Renal cortex interstitium (tissue), 15 donors: ENCODE measurements at places on chromosomes 6 and 20.

DNA sequence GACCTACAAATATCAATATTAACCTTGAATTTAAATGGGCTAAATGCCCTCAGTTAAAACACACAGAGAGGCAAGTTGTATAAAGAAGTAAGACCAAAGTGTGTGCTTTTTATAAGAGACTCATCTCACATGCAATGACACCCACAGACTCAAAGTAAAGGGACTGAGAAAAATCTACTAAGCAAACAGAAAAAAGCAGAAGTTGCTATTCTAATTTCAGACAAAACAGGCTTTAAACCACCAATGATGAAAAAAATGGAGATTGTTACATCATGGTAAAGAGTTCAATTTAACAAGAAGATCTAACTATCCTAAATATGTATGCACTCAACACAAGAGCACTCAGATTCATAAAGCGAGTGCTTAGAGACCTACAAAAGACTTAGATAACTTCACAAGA lies 741.9 kb upstream of the MARCKS start:
- DNase-seq, result no peak

- DNase-seq, result peak; percentile 61
These were observed at the start of gene PAK5 for GRCh38 chr20:9838378-9839295. PAK5 (minus strand) TSS chr20:9839076; CDS start chr20:9644328, 194,748 bp downstream.

DNA sequence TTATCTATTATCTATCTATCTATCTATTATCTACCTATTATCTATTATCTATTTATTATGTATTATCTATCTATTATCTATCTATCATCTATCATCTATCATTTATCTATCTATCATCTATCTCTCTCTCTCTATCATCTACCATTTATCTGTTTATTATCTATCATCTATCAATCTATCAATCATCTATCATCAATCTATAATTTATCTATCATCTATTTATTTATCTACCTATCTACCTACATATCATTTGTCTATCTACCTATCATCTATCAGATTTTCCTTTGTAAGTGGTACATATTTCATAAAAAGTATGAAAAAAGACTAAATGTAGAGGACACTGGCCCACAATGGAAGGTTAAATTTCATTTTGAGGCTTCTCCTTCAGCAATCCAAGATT lies 212.1 kb upstream of the EXOC2 start:
- no peak for DNase-seq

- DNase-seq, result peak; percentile 0
These were observed 24.4 kb downstream of the ARG1 start for GRCh38 chr6:131597446-131597845.

GRCh38 chr20:20367575-20368417 lies at the start of gene INSM1:
INSM1 (plus strand) TSS chr20:20368104; CDS start chr20:20368268, 164 bp downstream.
- DNase-seq, result no peak

GRCh38 chr20:62136283-62137091 lies 6.7 kb downstream of the PSMA7 start:
- DNase-seq, result no peak

- DNase-seq, result no peak
These were observed 459.7 kb upstream of the HTR1E start for GRCh38 chr6:86477500-86478148.

DNA sequence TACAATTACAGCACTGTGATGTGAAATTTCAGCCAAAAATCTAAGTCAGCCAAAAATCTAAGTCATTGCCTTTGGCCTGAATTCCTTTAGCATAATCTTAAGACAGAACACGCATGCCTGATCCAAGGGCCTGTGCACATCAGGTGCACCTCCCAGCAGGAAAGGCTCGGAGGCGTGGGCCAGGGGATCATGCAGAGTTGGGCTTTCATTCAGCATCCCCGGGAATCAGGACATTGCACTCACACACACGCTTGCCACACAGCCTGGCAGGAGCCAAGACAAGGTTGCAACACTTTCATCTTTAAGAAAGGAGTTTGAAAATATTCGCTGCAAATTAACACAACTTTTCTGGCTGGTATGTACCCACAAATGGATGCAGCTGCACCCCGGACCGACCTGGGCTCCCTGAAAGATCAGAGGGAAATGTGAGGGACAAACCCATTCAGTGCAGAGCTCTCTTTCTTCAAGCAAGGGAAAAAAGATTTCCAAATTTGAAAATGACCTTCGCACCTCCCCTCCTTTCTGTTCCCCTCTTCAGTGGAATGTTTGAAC lies 48.8 kb downstream of the ERMARD start:
- DNase-seq, result no peak

DNA sequence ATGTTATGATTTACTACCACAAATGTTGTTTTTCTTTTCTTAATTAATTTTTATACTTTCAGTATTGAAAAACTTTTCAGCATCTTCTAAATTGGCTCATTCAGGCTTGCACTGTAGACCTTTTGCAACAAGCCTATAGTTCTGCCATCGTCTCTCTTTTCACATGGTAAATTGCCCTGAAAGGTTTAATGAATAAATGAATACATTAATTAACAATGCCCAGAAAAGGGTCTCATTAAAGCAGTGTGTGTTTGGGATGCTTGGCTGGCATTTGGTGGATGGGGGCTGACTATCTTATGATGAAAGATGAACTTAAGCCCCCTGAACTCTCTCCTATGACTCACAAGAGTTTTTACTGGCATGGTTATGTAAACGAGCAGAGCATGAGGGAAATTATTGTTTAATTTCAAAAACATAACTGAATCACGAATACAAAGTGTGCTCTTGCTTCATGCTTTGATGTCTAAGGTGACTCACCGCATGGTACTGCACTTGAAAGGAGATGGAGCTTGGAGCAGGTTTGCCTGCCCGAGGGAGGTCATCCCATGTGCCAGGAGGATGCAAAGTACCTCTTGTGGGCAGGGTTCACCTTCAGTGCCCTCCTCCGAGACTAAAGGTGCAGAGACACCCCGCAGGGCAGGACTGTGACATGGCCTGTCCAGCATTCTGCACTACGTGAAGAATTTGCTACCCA lies 13.8 kb upstream of the PCK1 start:
- DNase-seq, result no peak

DNA sequence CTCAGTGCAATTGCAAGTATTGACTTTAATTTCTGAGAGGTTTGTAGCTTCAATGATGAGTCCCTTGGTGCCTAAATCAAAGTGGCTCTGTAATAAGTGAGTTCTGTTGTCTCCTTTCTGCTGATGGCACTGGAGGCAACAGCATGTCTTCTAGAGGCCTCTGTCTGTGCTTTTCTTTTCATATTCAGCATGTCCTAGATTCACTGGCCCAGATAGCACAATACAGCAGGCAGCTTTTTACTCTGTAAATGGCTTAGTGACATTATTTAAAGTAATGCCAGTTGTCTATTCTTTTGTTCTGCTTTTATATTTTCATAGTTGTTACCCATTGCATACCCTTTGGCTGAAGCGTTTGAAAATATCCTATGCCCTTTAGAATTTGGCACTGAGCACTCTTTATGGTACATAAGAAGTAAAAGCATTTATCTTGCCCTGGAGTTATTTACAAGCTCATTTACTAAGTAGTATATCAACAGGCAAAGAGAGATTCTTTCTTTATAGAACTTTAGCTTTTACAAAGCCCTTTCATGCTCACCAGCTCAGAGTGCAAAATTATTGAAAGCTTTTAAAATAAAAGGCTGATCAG lies 271.5 kb upstream of the KCNQ5 start:
- no peak for DNase-seq

GRCh38 chr6:167782698-167783517 lies 43.8 kb upstream of the AFDN start:
- no peak for DNase-seq

- no peak for DNase-seq
These were observed 36.9 kb downstream of the SLC24A3 start for GRCh38 chr20:19249106-19249879.

DNA sequence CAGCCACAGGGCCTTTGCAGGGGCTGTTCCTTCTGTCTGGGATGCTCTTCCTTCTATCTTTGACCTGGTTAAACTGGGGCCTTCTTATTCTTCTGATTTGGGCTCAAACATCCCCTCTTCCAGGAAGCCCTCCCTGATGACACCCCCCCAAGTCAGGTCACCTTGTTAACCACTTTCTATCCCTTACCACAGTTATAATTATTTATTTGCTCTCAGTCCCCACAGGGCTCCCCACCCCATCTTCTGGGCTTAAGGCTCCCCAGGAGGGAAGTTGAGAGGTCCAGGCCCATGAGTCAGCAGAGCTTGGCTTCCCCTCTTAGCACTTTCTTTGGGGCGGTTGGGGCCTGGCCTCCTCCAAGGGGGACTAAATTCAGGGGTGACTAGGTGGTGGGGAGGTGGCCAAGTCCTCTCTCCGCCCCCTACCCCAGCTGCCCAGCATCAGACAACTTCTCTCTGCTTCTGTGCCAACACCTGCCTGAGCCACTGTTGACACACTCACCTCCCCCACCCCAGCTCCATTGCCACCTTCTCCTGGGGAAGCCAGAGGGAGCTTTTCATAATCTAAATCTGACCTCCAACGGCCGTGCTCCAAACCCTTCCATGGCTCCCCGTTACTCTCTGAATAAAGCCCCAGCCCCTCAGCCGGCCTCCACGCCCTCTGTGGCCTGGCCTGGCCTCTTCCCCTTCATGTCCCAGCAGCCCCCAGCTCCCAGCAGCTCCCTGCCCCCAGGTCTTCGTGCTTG lies 70.0 kb downstream of the CEBPB start:
- no peak for DNase-seq

DNA sequence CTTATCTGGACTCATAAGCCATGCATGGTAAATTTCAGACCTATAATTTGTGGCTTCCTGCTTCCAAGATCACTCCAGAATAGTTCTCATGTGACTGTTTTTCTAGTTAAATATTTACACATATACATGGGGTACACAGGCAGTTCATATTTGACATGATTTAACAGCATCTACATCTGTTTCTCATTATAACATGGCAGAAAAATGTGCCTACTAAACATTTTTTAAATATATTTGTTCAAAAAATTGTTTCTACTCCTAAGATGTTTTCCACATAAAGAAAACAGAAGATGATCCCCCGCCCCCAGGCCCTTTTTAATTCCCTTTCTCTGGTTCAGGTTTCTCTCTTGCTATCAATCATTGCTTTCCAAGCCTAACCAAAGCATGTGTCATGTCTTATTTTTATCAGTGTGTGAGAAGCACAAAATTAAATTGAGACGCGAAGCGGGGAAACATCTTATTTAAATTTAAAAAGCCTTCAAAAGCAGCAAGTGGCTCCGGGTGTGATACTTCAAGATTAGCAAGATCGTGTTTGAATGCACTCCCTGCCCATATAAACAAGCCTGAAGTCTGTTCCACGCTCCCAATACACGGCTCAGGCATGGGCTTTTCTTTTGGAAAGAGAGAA lies 37.3 kb downstream of the IPCEF1 start:
- DNase-seq, result peak; percentile 69

GRCh38 chr6:104789770-104790190 lies 69.9 kb downstream of the HACE1 start:
- DNase-seq, result no peak

GRCh38 chr6:79913369-79913768 lies 34.0 kb downstream of the ELOVL4 start:
- DNase-seq, result no peak

GRCh38 chr6:132750455-132751248 lies 7.1 kb downstream of the VNN2 start:
- no peak for DNase-seq

- no peak for DNase-seq
These were observed 33.6 kb upstream of the BCAS1 start for GRCh38 chr20:54103762-54104600.

DNA sequence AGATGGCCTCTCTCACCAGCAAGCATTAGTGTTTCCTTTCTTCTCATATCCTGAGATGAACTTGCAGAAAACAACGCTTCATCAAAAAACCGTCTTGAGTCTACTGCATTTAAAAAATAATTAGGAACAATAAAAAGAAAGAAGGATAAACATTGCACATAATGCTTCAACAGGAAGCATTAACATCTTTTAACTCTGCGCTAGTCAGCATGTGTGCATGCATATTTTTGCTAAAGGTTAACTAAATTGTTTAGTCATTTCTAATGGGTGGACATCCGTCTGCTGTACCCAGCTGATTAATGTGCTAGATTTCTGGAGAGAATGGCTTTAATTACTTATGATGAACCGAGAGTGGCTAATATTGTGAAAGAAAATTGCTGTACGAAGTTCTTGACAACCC lies 349.3 kb downstream of the SOX4 start:
- DNase-seq, result no peak

DNA sequence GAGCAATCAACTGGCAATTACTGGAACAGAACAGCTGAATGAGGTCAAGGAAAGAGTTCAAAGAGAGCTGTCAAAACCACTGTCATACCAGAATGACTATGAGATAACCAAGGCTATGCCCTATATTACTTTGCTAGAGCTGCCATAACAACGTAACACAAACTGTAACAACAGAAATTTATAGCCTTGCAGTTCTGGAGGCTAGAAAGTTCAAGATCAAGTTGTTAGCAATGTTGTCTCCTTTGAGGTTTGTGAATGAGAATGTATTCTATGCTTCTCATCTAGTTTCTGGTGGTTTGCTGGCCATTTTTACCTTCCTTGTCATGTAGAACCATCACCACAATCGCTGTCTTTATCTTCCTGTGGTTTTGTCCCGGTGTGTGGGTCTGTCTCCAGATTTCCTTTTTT lies 1323.0 kb upstream of the GJE1 start:
- DNase-seq, result no peak

DNA sequence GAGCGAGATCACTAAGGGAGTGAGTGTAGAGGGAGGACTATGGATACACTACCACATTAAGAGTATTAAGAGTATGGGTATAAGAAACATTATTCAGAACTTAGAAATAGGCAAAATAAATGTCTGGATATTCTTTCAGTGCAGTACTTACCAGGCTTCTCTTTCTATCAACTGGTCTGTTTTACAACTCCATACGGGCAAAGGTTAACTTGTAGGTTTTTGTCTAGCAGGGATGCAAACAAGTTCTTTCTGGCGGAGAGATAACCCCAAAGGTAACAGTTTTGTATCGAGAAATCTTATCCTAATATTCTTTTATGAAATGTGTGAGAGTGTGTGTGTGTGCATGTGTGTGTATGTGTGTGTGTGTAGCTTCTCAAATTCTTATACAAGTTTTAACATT lies 186.2 kb downstream of the ARHGAP18 start:
- no peak for DNase-seq

DNA sequence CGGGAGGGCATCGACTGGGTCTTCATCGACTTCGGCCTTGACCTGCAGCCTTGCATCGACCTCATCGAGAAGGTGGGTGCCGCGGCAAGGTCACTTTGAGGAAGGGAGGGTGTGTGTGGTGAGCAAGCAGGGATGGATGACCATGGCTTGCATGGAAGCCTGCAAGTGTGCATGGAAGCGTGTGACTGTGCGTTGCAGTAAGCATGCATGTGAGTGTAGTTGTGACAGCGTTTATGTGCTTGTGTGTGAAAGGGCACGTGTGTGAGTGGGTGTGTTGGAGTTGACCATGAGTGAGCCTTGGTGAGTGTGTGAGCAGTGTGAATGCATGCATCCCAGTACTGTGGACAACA lies 32.5 kb downstream of the MYH7B start:
- no peak for DNase-seq

GRCh38 chr6:48078120-48078519 lies 32.9 kb downstream of the PTCHD4 start:
- DNase-seq, result no peak

DNA sequence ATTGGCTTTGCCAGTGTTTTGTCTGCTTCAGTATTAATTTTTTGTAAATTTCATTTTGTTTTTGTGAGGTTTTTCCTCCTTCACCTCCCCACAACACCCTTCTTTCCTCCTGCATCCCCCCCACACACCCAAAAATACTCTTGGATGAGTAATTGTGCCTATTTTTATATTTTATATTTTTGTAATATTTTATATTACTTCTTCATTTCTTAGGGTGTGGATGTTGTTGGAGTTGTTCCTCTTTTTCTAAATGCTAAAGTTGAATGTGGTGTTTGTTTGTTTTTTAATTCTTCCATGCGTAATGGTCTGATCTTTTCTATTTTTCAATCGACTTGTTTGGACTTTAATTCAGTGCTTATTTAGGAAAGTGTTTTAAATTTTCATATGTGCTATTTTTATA lies 420.5 kb upstream of the SOX4 start:
- DNase-seq, result no peak
